ENCODE measurements at places on chromosomes 1 and 21. TPM values are rescaled to one million over a fixed set of nuclear protein-coding genes. Genes with fewer than 3 reads are reported as not detected.

Gene GLRX2
- total RNA-seq = 22.7 TPM

Gene RNF223
- total RNA-seq = not detected

DNA sequence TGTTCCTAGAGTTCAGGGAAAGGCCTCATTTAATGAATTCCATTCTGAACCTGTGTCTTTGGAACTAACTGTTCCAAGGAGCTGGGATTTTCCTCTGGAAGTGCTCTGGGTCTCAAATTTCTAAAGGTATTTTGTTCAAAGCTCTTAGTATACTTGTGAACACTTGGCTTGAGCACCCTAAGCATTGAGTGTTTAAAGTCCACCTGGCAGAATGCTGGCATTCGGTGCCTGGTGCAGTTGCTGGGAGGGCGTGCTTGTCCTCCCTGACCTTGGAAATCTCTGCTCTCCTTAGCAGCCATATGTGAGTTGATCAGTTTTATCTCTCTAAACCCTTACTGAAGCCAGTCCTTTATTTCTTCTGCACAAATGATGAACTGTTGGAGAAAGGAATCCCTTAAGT lies 3.0 kb downstream of the MTARC2 start:
- DNase-seq = no peak

DNA sequence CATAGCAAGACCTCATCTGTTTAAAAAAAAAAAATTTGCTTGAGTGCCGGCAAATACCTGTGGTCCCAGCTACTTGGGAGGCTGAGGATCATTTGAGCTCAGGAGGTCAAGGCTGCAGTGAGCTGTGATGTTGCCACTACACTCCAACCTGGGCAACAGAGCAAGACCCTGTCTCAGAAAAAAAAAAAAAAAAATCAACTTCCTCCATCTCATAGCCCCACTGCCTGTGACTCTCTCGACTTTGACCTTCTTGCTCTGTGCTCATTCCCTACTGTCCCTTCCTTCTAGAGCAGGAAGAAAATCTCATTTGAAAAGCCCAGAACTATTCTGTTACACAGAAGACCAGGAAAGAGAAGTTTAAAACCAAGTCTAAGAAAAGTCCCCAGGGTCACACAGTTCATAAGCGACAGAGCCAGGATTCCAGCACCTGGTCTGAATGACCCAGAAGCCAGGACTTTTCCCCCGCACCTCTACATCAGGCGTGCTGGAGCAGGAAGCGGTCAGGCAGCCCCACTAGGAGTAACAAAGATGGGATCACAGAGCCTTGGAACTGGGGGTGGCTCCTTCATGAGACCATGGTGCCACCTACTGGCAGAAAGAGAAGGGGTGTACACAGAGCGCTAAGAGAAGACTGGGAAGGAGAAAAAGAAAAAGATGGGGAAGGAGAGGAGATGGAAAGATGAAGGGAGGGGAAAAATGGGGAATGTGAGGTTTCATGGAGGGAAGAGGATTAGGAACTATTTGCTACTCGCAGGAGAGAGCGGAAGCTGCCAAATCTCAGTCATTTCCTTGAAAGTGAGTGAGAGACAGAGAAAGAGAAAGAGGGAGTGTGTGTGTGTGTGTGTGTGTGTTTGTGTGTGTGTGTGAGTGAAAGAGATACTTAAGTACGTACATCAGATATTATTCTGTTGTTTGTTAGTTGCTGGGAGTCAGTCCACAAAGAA lies 3.1 kb upstream of the P3R3URF start:
- peak; percentile 89 for DNase-seq

DNA sequence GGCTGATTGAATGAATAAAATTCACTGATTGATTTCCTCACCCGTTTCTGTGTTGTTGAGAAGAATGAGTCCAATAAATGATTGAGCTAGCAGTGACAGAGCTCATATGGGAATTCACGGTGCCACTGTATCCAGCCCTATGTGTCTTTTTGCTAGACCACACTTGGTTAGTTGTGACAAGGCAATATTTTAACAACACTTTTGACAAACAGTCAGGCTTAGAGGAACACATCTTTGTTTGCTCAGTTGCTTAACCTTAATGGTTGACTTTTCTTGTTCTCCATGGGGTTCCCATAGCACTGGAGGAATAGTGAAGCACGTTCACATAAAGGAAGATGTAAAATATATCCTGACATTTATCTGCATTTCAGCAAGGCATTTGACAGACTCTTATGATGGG lies 273.9 kb upstream of the DEPDC1 start:
- DNase-seq = no peak

All from osteocyte (in vitro differentiated cells).